ENCODE measurements at places on chromosomes 1 and 21.
A peak's percentile ranks its signal among the peaks of the same experiment; 100 is the strongest.

GRCh38 chr1:228362141-228362883, 44.3 kb downstream of the TRIM11 start:
- no peak overlapping the region for H3K4me3 ChIP-seq
- H3K36me3 ChIP-seq: no peaks in the 10 kb centered on the region
- no peaks in the 10 kb centered on the region for H3K27me3 ChIP-seq
- no peak overlapping the region for H3K27ac ChIP-seq
- H3K4me1 ChIP-seq: no peaks in the 10 kb centered on the region

DNA sequence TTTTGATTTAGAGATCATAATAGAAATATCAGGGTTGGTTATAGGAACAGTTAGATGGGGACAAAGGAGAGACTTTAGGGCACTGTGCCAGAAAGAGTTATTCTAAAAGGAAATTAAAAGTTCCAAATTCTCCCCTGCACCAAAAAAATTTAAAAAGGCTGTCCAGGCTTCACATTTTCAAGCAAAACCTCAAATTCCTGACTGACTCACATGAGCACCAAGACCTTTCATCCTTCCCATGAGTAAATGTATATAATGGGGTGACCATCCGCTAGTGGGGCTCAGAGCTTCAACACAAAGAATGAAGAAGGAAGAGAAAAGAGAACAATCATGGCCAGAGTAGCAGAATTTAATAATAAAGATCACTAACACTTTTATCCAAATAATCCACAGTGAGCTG, 131.6 kb upstream of the MROH9 start:
- no peak overlapping the region for H3K27ac ChIP-seq
- no peak overlapping the region for H3K4me3 ChIP-seq
- DNase-seq: no peak
- H3K4me1 ChIP-seq: peaks cover 18% of the 10 kb centered on the region

GRCh38 chr1:226304291-226304955, 4.5 kb downstream of the LIN9 start:
- no peak overlapping the region for H3K27ac ChIP-seq
- DNase-seq: no peak
- H3K4me3 ChIP-seq: no peak overlapping the region
- no peaks in the 10 kb centered on the region for H3K36me3 ChIP-seq

GRCh38 chr1:67652800-67653199, 32.2 kb upstream of the GADD45A start:
- H3K4me1 ChIP-seq: no peaks in the 10 kb centered on the region
- no peak overlapping the region for H3K4me3 ChIP-seq
- no peak overlapping the region for H3K27ac ChIP-seq
- no peaks in the 10 kb centered on the region for H3K36me3 ChIP-seq

GRCh38 chr1:66580081-66580480, 46.1 kb downstream of the SGIP1 start:
- no peak for DNase-seq
- no peak overlapping the region for H3K4me3 ChIP-seq
- no peaks in the 10 kb centered on the region for H3K36me3 ChIP-seq
- H3K4me1 ChIP-seq: peaks cover 19% of the 10 kb centered on the region
- H3K27me3 ChIP-seq: no peaks in the 10 kb centered on the region

DNA sequence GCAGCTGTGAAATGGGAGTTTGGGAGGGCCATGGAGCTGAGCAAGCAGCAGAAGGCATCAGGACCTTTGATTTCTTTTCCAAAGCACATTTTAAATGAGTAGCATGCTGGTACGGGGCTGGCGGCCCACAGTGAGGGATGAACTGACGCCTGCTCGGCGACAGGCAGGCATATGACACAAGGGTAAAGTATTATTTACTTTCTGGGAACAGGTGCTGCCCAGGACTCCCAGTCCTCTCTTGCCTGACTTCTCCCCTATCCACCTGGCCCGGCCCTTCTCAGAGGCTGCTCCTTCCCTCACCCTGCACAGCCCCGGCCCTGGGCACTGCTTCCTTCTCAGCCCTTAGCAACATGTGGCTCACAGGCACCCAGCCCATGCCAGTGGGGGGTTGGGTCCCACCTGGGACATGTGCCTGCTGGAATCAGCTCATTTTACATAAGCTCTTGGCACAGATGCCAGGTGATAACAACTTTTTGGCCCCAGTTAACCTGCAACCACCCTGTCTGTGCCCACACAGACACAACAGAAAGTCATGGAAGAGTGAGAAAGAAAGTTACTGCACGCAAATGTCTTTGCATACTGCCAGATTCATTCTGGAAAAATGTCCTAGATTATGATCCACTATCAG, 112.3 kb upstream of the GADD45A start:
- H3K4me1 ChIP-seq: peaks cover 4% of the 10 kb centered on the region
- no peaks in the 10 kb centered on the region for H3K36me3 ChIP-seq
- H3K27me3 ChIP-seq: no peaks in the 10 kb centered on the region
- no peak overlapping the region for H3K4me3 ChIP-seq

DNA sequence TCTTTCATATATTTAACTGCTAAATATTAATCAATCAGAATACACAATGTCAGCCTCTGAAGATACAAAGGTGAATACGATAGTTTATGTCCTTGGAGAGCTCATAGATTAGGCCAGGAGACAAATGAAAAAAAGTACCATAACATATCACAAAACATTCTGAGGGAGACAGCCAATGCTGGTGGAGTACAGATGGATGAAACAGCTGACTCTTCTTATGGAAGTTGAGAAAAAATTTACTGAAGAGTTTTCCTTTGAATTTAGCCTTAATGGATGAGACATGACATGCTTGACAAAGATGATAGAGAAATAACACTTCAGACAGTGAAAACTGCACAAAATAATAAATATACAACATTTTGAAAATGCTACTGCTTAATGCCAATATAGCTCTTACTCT, 193.5 kb downstream of the PDE4B start:
- no peak overlapping the region for H3K27ac ChIP-seq
- H3K36me3 ChIP-seq: no peaks in the 10 kb centered on the region
- H3K4me1 ChIP-seq: no peaks in the 10 kb centered on the region
- DNase-seq: no peak
- no peaks in the 10 kb centered on the region for H3K27me3 ChIP-seq
- no peak overlapping the region for H3K4me3 ChIP-seq

- H3K36me3 ChIP-seq: no peaks in the 10 kb centered on the region
- H3K27me3 ChIP-seq: no peaks in the 10 kb centered on the region
- DNase-seq: no peak
- no peak overlapping the region for H3K4me3 ChIP-seq
Observed at GRCh38 chr1:33898406-33898805, 34.5 kb downstream of the HMGB4 start.

DNA sequence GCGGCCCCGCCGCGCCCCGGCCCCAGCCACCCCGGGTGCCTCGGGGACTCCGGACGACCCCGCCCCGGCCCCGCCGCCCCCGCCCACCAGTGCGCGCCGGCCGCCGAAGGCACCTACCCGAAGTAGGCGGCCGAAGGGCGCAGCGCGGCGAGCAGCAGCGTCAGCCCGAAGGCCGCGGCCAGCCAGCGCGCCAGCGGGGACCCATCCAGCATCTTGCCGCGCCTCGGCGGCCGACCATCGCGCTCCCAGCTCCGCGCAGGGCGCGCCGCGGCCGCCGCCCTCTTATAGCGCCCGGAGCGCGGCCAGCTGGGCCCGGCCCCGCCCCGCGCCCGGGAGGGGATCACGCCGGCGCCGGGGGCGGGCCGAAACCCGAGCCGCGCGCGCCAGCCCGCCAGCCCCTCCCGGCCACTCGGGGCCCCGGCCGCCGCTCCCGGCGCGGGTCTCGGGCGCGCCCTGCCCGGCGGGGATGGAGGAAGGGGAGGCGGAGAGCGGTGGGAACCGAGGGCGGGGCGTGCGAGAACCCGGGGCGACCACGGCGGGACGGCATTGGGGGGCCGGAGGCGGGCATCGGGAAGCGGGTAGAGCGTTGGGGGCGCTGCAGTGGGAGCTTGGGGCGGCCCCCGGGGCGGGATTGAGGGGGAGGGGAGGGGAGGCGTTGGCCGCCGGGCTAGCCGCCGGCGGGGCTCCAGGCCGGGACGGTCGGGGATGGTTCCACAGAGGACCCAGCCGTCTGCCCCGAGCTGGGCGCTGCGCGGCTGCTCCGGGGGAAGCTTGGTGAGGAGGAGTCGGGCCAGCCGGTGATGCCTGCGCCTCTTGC, at the start of gene WNT9A:
Gene WNT9A, minus strand, starts transcription at position 257 of the 817 bp plus-strand sequence. Its CDS starts 45 bp downstream, at position 212.
- no peaks in the 10 kb centered on the region for H3K27me3 ChIP-seq
- H3K4me3 ChIP-seq: peak within 1 kb of the TSS; percentile 74
- no peak for DNase-seq
- H3K36me3 ChIP-seq: no peaks in the 10 kb centered on the region

GRCh38 chr1:236181059-236181458, 38.7 kb downstream of the GPR137B start:
- H3K4me3 ChIP-seq: no peak overlapping the region
- no peaks in the 10 kb centered on the region for H3K27me3 ChIP-seq
- H3K4me1 ChIP-seq: no peaks in the 10 kb centered on the region
- H3K27ac ChIP-seq: no peak overlapping the region

- no peak overlapping the region for H3K27ac ChIP-seq
- H3K4me3 ChIP-seq: no peak overlapping the region
- no peaks in the 10 kb centered on the region for H3K27me3 ChIP-seq
- no peak for DNase-seq
- no peaks in the 10 kb centered on the region for H3K36me3 ChIP-seq
Observed at GRCh38 chr1:16191916-16192546, 20.4 kb downstream of the ARHGEF19 start.

DNA sequence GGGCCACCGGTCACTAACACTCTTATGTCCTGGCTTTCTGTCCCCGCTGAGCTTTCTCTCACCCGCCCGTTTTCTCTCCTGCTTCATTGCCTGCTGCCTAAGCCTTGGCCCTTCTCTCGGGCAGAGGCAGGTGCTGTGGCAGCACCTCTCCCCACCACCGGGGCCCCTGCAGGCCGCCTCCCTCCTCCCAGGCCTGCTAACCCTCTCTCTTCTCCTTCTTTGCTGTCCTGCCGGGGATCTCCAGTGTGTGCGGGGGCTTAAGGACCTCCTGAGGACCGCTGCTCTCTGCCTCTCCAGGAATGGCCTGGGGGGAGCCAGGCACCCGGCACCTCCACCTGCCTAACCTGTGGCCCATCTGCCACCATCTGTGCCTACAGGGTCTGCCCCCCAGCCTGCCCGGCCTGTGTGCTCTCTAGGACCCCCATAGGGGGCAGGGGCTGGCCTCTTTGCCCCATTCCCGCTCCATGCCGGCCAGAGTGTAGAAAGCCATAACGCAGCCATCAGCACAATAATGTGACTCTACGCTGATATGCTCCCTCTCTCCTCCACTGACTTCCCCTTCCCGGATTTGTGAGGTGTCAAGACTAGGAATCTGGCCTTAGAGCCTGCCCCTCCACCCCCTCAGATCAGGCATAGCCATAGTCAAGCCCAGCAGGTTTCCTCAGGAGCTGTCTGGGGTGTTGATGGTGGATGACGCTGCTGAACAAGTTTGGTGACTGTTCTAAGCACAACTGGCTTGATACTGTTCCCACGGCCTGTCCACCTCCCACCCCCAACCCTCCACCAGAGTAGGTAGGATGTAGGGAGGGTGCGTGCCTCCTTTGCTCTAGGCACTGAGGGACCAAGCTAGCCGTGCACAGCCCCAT, 6.1 kb upstream of the SFN start:
- no peaks in the 10 kb centered on the region for H3K27me3 ChIP-seq
- no peak overlapping the region for H3K4me3 ChIP-seq
- no peak for DNase-seq
- peaks cover 13% of the 10 kb centered on the region for H3K36me3 ChIP-seq
- no peaks in the 10 kb centered on the region for H3K4me1 ChIP-seq

GRCh38 chr1:155091071-155092051, 12.7 kb downstream of the EFNA3 start:
- no peak for DNase-seq
- peaks cover 21% of the 10 kb centered on the region for H3K4me1 ChIP-seq
- H3K27ac ChIP-seq: no peak overlapping the region
- H3K27me3 ChIP-seq: no peaks in the 10 kb centered on the region
- no peak overlapping the region for H3K4me3 ChIP-seq
- H3K36me3 ChIP-seq: no peaks in the 10 kb centered on the region

DNA sequence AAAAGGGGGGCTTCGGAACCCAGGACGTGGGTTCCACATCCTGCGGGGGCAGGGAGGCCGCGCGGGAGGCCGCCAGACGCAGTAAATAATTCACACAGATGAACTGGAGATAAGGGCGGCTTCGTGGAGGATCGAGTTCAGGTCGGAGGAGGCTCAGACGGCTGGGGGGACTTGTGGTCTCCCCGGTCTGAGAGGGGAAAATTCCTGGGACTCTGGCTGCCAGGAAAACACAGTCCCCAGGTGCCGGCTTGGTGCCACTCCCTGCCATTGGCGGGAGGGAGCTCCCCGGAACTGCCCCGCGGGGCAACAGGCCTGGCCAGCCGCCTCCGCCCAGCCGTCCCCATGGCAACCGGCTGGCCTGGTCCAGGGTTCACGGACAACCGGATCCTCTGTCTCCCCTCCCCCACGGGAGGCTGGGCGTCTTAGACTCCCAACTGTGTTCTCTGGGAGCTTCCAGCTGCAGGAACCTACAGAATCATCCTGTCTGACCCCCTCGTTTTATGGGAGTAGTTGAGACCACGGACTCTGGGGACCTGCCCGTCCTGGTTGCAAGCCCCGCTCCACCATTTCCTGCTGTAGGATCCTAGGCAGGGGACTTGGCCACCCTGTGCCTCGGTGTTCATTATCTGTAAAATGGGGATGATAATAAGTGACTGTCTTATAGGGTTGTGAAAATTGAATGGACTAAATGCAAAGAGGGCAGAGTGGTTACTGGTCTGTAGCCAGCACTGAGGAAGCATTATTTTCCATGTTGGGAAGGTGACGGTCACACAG, 9.6 kb downstream of the CAMK2N1 start:
- H3K4me3 ChIP-seq: no peak overlapping the region
- no peak for DNase-seq
- H3K27me3 ChIP-seq: peaks cover 4% of the 10 kb centered on the region
- no peaks in the 10 kb centered on the region for H3K36me3 ChIP-seq
- no peak overlapping the region for H3K27ac ChIP-seq

- H3K4me1 ChIP-seq: no peaks in the 10 kb centered on the region
- no peak overlapping the region for H3K27ac ChIP-seq
- H3K4me3 ChIP-seq: no peak overlapping the region
Observed at GRCh38 chr1:223755992-223756775, 43.8 kb downstream of the CAPN2 start.

DNA sequence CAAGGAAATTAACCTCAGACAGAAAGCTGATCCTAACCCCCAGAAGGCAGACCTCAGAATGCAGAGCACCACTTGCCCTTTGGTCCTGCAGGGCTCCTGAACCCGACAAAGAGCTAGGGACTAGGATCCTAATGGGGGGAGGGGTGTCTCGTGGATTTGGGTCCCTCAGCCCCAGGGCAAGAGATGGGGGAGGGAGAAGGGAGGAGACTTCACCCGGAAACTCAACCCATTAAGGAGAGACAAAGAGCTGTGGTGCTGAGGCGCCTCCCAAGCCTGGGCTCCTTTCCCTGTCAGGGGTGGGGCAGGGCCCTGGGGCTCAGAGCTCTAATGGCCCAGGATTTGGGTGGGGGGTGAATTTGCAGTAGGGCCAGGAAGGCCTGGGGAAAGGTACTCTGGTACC, 2.9 kb downstream of the NECTIN4 start:
- no peak for DNase-seq
- no peaks in the 10 kb centered on the region for H3K36me3 ChIP-seq
- H3K27me3 ChIP-seq: no peaks in the 10 kb centered on the region
- H3K4me1 ChIP-seq: no peaks in the 10 kb centered on the region
- no peak overlapping the region for H3K4me3 ChIP-seq
